ENCODE measurements at places on chromosomes 6 and 20.

GRCh38 chr6:21987501-21987957, 309.3 kb downstream of the PRL start:
- DNase-seq = peak; percentile 90

- DNase-seq = peak; percentile 100
Observed at GRCh38 chr6:134826889-134827737, 122.8 kb downstream of the ALDH8A1 start.

GRCh38 chr6:80938131-80938530, 814.4 kb downstream of the TENT5A start:
- peak; percentile 48 for DNase-seq

GRCh38 chr6:40398810-40399477, 188.2 kb downstream of the LRFN2 start:
- DNase-seq = no peak

GRCh38 chr6:64644024-64644423, 1008.4 kb downstream of the PHF3 start:
- no peak for DNase-seq

DNA sequence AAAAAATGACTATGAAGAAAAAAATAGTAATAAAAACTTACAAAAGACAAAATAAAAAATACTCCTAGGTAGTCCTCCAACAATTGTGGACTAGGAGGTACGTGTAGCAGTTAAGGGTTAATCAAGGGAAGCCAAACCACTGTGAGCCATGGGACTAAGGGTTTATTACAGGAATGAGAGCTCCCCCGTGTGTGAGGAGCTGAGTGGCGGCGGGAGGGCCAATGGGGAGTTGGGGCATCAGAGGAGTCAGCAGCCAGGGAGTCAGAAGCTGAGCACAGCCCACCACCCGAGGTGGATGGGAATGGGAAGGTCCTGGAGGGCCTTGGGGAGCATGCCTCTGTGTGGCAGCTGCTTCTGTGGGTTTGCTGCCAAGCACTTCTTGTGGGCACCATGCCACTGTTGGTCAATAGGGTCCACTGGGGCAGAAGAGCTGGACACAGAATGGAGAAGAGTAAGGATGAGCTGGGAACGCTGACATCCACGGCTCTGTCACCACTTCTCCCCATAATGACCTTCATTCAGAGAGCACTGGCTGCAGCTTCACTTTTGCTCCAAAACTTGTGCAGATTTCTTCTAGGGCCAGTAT, 373.3 kb downstream of the CDKAL1 start:
- DNase-seq = no peak

DNA sequence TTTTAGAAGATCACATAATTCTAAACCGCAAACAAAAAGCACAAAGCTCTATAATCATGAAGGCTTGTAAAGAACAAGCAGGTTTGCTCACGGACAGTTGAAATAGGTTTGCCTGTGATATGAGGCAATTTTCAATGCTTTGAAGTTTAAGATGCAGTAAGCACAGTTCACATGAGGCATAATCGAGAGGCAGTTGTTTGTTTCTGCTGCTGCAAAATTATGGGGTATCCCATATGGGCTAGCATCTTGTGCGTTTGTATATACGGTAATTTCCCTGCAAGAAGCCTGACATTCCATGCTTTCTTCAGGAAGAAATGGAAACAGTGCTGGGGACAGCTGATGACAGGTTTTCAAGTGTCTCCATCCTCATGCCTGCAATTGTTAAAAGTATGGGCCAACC, 94.6 kb upstream of the MC3R start:
- no peak for DNase-seq

- no peak for DNase-seq
Observed at GRCh38 chr6:68973066-68973465, 338.0 kb downstream of the ADGRB3 start.

GRCh38 chr20:33521461-33521860, 31.6 kb downstream of the CBFA2T2 start:
- DNase-seq = no peak

All from fibroblast of mammary gland (primary cell).